ENCODE measurements at places on chromosomes 7 and 10.

- no peak for DNase-seq
These were observed 50.7 kb downstream of the TAS2R16 start for GRCh38 chr7:122944682-122945303.

DNA sequence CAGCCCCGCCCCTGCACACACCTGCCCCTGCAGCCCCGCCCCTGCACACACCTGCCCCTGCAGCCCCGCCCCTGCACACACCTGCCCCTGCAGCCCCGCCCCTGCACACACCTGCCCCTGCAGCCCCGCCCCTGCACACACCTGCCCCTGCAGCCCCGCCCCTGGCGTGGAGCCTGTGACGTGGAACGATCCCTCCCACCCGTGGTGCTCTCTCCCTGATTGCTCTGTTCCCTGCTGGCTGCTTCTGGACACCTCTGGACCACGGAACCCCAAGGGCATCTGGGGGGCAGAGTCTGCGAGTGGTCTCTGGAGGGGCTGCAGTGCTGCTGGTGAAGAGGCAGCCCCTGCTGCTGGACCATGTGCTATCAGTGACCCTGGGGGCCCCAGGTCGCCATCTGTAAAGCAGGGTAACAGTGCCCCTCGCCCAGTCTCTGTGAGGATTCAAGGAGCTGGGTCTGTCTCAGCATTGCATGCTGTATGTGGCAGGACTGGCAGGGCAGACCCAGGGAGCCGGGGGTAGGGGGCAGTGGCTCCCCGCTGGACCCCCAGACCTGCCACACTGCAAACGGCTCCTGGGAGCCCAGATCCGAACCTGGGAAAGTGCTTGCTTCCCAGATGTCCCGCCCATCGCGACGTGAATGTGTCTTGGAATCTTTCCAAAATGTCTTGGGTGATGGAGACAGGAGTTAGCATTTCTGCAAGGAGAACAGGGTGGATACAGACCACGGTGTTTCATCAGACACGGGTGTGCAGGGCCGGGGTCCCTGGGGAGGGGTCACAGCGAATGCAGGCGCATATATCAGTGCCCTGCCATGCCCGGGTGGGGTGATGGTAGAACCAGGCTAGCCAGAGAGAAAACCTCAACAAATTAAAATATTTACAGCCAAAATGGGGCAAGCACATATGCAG is 27.9 kb upstream of the NKX6-2 start:
- no peak for DNase-seq

- DNase-seq: no peak
These were observed 77.9 kb upstream of the LRRN3 start for GRCh38 chr7:111012799-111013675.

- no peak for DNase-seq
These were observed 4.8 kb upstream of the KCNIP2 start for GRCh38 chr10:101848408-101848807.

DNA sequence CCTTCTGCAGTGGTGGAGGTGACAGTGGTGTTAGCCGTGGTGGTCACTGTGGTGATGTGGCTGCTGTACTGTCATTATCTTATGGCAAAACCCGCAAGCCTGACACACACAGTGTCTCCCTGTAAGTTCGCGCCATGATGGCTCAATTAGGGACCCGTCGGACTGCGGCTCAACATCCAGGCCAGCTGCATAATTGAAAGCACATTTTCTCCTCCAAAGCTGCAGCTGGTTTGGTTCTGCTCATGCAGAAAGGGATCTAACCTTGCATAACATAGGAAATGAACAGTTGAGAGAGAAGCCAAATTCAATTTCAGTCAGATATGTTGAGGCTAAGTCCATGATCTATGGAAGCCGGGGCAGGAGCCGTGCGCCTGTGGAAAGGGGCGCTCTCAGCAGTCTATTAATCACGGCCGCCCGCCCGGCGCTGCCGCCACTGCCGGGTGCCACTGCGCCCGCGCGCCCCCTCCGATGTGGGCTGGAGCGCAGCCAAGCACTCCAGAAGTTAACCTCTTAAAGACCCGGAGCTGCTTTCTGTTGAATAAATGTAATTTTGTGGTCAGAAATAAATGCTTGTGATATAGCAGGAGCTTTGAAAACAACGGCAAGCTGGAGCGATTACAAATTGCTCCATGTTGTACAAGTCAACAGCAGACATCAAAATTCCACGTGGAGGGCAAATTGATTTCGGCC is 227.7 kb downstream of the CUX1 start:
- DNase-seq: peak; percentile 92

DNA sequence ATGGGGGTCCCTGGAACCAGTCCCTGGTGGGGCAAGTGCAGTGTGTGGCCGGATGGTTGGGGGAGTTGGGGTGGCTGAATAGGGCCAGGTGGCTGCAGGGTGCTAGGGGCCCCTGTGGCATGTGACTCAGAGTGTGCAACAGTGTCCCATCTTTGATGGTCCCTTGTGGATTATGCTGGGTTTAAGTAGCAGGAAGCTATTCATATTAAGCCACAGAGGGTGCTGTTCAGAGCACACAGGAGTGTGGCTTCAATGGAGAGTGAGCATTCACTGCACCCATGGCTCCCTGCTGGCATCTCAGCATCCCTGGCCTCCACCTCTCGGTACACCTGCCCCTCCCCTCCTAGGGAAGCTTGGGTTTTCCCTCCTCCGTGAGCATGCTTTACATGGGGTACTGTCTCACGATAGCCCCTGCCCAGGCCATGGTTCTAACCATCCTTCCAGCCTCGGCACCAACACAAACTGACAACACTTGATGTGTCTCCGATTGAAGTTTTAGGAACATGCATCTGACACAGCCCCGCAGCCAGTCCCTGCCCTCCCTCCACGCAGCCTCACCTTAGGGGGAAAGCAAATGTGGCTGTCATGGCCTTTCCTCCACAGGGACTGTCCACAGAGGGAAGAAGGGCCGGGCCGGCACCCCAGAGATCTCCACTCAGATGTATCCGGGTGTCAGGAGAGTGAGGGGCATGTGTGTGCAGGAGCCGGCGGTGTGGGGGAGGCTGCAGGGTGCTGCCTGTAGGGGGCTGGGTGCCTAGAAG is 30.4 kb upstream of the PPIF start:
- DNase-seq: no peak

DNA sequence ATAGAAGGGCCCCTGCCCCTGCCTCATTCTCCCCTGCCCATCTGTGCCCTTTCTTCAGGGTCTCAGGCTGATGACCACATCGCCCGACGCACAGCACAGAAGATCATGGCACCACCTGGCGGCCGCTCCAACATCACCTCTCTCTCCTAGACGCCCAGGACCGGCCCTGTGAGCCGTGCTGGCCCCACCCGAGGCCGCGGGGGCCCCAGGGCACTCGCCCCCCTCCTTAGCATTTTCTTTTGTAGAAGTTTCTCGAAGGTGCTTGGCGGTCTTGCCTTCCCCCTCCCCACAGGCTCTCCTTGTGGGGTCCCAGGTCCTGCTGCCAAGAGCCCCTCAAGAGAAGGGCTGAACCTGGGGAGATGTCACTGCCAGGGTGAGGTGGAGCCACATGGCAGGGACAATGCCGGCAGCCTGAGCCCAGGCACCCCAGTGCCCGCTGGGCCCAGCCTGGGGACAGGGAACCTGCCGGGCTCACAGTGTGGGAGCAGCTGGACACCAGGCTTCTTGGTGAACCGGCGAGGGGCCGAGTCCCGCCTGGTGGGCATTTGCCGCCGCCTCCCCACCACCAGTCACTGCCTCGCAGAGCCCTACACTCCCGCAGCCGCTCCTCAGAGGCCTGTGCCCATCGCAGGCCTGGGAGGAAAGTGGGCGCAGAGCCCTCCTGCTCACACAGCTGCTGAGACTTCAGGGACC is 18.2 kb downstream of the DPYSL4 start:
- DNase-seq: no peak

GRCh38 chr10:61992671-61993668 is 91.5 kb downstream of the ARID5B start:
- peak; percentile 84 for DNase-seq

DNA sequence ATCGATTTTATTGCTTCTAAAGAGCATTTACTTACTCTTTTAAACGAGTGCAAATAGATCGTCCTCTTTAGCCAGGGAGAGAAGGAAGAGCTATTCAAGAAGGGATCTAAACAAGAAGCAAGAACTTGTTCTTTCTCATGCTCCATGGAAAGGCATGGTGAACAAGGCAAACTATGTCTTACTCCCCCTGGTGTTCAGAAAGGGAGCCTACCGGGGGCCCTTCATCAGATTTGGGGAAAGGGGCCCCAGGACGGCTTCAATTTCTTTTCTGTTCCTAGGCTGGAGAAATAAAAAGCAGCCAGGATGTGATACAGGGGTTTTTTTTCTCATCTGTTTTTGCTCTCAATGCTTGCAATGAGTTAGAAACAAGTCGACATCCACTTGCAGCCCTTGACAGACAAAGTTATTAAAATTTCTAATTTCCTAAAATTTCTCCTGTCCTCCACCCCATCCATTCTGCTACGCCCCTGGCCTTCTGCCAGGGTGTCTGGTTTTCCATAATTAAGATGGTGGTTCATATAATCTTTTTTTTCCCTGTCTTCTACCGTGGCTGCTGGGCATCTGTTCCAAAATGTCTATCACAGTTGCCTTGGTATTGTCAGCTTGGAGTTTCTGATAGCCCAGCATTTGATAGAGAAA is 214.4 kb downstream of the CREB5 start:
- DNase-seq: peak; percentile 54

- DNase-seq: no peak
These were observed 262.1 kb downstream of the CREB5 start for GRCh38 chr7:28674359-28674782.

DNA sequence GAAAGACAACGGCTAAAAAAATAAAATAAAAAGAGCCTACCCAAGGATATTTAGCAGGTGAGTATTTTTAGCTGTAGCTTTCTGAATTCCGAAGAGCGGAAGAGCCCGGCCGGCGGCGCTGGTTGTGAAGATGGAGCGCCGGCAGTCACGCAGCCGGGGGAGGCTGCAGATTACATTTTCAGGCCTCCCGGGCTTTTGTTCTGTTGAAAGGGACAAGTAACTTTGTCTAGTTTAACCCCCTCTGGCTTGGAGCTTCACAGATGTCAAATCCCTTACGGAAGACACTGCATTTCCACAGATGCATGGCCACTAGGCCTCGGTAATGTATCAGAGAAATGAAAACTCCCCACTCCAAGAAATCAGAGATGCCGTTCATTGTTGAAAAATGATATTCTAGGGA is 497.6 kb upstream of the MKI67 start:
- DNase-seq: no peak

DNA sequence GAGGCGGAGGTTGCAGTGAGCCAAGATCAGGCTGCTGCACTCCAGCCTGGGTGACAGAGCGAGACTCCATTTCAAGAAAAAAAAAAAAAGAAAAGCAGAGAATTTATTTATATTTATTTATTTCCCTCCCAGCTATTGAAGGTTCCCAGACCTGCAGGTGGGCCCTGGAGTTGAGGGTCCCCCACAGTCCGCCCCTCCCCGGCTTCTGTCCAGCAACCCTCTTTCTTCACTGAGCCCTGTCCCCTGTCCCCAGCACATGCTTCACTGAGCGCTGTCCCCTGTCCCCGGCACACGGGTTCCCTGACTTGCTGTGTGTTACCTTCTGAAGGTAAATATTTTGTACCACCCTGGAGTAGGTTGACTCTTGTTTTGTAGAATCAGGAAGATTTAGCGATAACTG is 301.7 kb upstream of the PITRM1 start:
- DNase-seq: no peak

- DNase-seq: no peak
These were observed 143.4 kb upstream of the TMEM168 start for GRCh38 chr7:112933598-112933997.

DNA sequence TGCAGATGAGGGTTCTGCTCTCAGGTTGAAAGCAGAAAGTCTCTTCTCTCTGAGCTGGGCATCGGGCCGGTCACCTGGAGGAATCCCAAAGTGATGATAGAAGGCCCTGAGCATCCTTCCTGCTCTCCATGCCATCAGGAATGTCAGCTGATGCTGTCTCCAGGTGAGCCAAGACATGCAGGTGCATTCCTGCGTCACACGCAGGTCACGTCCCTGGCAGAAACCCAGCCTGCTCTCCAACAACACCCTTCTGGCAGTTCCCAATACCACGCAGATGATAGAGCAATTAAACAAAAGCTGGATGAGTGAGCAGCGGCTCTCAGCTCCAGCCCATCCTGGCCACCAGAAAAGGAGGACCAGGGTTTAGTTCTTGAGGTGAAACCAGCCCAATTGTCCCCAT is 6.9 kb upstream of the WIPI2 start:
- DNase-seq: peak; percentile 70

DNA sequence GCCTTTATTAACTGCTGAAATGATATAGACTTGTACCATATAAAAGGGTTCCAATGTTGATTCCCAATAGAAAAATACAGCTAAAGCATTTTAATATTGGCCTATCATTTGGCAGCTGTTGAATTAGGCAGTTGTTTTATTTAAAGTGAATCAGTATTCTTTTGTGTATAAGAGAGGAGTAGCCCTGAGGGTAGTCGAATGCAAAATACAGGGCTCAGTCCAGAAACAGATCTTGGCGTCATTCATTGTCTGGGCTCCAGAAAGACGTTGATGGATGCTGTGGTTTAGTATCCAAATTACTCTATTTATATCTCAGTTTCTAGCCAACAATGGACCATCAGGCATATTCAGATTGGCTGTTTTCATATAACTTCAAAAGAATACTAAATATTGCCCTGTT is 193.6 kb downstream of the VTI1A start:
- DNase-seq: no peak

DNA sequence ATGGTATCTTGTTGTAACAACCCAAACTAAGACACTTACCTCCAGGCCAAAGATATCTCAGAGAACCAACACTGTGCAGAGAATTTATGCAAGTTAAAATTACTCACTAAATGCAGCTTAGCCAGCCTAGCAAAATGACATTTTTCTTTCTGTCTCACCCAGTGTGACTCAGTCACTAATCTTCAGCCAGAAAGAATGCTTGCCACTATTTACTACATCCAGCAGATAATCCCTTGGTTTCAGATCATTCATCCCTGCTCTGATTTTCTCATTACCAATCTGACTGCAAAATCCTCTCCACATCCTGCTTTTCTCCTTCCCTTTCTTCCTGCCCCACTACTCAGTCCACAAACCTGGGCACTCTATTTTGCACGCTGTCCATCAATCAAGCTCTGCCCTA is 93.5 kb upstream of the NEBL start:
- no peak for DNase-seq

- no peak for DNase-seq
These were observed 31.0 kb downstream of the AHR start for GRCh38 chr7:17329440-17329839.

GRCh38 chr7:2908103-2908683 is 64.1 kb upstream of the GNA12 start:
- no peak for DNase-seq

GRCh38 chr7:41134300-41135255 is 568.3 kb downstream of the INHBA start:
- DNase-seq: no peak

- no peak for DNase-seq
These were observed 137.1 kb downstream of the SLC25A13 start for GRCh38 chr7:96184783-96185182.

GRCh38 chr10:14601872-14602725 is 172.6 kb downstream of the FAM107B start:
- DNase-seq: no peak

- no peak for DNase-seq
These were observed 67.0 kb upstream of the RHEB start for GRCh38 chr7:151586531-151587260.

GRCh38 chr7:106260136-106260561 is 24.6 kb downstream of the NAMPT start:
- DNase-seq: no peak

- no peak for DNase-seq
These were observed 10.9 kb downstream of the TMEM72 start for GRCh38 chr10:44922021-44922420.
